ENCODE measurements at places on chromosomes 2 and 18. TPM values are rescaled to one million over a fixed set of nuclear protein-coding genes. Genes with fewer than 3 reads are reported as not detected.

WDSUB1 gene
- total RNA-seq: 7.5 TPM

GRCh38 chr2:219560037-219560892, 11.1 kb downstream of the OBSL1 start:
- no peak for DNase-seq

DNA sequence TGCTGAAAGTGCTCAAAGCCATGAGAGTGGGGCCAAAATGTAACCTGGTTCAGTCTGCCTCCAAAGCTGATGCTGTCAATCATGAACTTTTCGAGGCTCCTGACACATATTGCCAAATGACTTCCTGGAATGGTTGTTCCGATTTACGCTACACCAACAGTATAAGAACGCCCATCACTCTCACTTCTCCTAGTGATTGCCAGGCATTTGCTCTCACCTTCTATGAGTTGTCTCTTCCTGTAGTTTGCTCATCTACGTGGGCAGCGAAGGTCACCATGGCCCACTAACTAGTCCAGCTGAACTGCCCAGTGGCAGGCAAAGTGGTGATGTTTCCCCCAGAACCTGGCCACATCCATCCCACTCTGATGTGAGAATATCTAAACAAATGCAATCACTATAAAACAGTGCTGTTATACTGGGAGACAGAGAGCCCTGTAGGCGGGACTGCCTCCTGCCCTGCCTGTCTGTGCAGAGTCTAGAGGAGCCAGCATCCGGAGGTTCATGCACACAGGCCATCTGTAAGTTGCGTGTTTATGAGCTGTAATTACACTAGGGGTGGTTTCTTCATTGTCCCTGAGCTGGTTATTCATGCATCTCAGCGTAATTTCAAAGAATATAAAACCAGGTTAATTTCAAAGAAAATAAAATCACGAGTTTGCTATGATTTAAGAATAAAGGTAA, 8.8 kb upstream of the CABLES1 start:
- peak; percentile 60 for DNase-seq

DNA sequence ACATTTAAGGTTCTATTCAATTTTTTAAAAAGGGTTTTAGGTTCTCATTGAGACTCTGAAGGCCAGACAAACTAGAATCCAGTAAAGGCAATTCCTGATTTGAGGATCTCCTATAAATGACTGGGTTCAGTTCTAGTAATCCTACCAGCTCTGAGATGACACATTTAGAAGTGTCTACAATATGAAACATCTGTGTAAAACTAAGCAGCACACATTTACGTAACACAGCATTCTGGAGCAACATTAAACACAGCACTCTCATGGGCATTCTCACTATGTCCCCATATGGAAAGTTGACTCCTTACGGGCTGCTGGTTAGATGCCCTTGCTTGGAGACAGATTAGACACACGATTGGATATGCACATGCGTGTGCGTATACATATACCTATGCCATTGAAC, 114.4 kb downstream of the ZNF385B start:
- DNase-seq: no peak

RAMP1 gene
- 27.2 TPM for total RNA-seq

DNA sequence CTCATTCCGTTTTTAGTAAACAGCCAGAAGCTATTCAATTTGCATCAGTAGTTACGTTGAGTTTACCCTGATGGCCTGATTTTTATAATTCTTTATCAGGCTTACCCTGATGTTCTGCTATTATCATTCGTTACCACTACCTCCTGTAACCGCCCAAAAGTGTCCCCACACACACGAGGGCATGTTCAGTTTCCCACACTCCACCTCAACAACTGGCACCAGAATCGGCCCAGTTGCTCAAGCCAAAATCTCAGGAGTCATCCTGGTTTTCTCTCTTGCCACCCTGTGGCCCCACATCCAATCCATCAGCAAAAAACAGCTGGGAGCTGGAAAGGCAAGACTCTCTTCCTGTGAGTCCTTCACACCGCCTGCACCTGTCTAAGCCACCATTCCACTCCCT, 102.9 kb upstream of the RAB6C start:
- no peak for DNase-seq

DNA sequence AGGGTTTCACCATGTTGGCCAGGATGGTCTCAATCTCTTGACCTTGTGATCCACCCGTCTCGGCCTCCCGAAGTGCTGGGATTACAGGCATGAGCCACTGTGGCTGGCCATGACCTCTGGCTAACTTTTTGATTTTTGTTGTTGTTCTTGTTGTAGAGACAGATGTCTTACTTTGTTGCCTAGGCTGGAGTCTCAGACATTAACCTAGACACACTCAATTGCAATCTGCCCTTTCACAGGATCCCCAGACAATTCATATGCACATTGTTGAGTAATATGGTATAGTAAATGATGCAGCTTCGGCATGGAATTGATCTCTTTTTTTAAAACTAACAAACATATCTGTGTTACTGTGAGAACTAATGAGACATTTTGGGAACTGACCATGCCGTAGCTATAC, 130.5 kb upstream of the CCDC195 start:
- DNase-seq: no peak

DNA sequence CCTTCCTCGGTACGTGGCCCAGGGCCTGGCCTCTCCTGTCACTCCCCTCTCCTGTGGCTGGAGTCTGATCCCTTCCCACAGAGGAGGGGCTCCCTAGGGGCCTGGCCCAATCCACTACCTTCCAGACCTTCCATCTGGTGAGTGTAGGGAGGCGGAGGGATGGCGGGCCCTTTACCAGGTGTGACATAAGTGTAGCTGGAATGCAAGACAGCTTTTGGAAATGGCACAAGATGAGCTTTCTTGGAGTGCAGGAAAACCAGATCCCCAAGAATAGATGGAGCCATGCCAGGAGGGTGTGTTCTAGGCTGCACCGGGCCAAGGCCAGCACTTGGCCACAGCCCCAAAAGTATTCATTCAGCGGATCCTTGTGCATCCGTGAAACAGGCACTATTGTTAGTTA, 30.1 kb downstream of the IGFBP5 start:
- peak; percentile 45 for DNase-seq

DNA sequence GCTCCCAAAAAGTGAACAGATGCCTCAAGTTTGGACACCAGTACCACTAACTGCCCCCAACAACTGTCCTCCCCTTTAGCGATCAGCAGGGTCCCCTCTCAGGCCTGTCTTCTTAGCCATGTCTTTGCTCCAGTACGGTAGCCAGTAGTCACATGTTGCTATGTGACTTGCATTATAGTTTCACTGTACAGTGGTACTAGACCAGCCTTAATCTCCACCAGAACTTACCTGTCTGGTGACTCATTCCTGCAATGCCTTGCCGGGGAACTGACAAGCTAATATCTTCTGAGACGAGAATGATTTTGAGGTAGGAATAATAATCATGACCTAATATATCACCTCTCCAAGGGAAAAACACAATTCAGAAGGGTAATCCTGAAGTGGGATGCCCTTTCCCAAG, 23.7 kb downstream of the ACMSD start:
- no peak for DNase-seq

TBC1D8 gene
- 10.3 TPM for total RNA-seq

DNA sequence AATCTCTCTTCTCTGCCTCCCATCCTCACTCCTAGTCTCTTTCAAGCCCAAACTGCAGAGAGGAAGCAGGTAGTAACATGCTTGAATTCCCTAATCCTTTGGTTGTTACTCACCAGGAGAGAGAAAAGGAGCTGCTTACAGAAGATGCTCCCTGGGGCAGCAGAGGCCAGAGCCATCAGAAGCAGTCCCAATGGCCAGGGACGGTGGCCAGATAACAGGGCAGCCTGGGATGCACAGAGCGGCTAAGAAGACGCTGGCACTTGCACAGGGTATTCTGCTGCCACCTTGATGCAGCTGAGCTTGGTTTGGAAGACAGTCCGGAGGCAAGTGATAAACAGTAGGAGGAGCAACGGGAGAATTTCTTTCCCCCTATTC, 250 bp downstream of the DSC1 start:
- DNase-seq: no peak

- DNase-seq: no peak
Measured at GRCh38 chr2:30591186-30591585, 144.1 kb downstream of the LCLAT1 start.

DNA sequence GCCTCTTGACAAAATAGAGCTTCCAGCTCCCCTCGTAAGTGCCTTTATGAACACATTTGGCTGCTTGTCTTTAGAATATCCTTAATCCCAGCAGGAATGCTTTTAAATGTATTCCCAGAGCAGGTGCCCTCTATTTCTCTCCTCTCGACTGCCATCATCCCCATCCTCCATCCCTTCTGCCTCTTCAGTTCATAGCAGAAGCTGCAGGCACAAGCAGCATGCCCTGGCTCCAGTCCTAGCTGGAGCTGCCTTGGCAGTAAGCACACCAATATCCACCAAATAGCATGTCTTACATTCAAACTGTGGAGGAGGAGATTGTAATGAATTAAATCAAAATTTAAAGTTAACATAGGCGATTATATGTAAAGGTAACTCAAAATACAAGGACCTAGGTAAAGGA, 891.3 kb upstream of the SLC39A10 start:
- no peak for DNase-seq

PIK3C3 gene
- total RNA-seq: 32.0 TPM

- DNase-seq: no peak
Measured at GRCh38 chr2:70890469-70891065, 45.1 kb upstream of the ATP6V1B1 start.

MC2R gene
- not detected for total RNA-seq

GRCh38 chr18:7575465-7576028, 8.4 kb downstream of the PTPRM start:
- no peak for DNase-seq

DNA sequence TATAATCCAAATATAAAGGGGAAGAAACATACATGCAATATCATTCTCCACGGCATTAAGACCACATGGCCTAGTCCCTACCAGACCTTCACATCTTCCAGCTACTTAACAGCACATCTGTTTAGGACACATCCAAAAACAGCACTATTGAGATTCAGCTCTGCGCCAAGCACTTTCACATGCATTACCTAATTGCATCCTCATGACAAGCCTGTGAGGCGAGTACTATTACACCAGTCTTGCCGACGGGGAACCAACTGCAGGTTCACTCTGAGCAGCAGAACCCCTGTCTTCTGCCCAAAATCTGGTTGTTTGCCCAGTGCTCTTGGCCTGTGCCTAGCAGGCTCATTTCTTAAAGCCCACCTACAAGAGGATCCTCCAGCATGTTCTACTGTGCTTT, 66.7 kb downstream of the AAK1 start:
- no peak for DNase-seq

DNA sequence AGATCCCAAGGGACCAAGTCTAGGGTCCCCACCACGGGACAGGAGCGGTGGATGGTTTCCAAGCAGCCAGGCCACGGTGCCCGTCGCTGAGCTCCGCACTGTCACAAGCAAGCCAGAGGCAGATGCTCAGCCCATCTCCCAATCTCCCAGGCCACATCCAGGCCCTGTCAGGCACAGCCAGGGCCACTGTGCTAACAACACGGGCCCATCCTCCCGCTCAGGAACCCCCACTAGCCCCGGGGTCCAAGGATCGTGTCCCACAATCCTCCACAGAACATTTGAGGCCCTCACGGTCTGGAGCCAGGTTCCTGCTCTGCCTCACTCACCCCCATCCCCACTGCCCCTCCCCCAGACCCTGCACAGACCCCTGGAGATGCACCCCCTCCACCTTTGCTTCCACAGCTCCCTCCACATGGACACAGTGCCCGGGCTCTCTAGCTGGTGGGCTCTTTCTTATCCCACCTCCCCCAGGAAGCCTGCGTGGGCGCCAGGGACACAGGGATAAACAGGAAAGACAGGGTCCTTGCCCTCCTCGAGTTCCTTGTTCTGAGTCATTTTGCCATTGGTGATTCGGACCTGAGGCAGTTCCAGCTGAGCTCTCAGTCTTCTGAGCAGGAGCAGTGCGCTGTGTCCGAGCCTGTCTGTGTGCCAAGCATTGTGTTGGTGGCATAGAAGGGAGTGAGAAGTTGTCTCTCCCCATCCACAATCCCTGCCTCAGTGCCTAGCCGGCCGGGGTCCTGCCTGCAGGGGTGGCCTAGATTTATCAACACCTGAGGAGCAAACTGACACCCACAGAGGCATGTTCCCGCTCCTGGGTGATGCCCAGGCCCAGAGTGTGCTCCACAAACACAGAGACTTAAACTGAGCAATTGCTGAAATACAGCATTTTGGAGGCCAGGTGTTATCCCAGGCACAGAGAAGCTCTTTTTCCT, 7.0 kb downstream of the CROCC2 start:
- no peak for DNase-seq

REG3A gene
- 0.79 TPM for total RNA-seq

- peak; percentile 29 for DNase-seq
Measured at GRCh38 chr2:23669413-23670244, 257.3 kb downstream of the ATAD2B start.

GRCh38 chr2:233693963-233694362, 1.3 kb downstream of the UGT1A6 start:
- DNase-seq: no peak

GRCh38 chr2:180184506-180184905, 177.4 kb upstream of the CWC22 start:
- no peak for DNase-seq

DNA sequence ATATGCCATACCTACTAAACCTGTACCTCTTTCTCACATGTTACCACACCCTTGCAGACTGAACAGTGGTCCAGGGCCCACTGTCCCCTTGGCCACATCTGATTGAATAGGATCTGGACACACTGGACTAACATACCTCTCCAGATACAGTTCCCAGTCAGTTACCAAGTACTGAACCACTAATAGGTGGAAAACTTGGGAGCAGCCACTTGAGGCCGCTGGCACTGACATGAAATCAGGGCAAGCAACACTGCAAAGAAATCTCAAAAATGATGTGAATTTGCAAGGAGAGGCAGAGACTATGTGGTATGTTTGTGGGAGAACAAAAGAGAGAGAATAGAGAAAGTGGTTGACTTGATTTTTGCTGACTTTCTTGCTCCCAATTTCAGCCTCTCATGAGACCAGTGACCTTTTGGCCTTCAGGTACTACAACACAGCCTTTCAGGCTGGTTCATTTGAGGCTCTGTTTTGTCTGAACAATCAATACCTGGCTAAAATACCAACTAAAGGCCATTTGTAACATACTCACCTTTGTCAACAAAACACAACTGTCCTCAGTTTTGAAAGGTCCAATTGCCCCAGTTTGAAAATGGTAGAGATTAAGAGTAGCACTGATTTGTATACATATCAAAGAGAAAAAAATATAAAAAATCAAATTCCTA, 7.8 kb downstream of the GRB14 start:
- no peak for DNase-seq

FBLN7 gene
- 0.10 TPM for total RNA-seq

LRRC30 gene
- not detected for total RNA-seq

ARMC9 gene
- 17.2 TPM for total RNA-seq

- DNase-seq: no peak
Measured at GRCh38 chr18:50825621-50826020, 5.8 kb upstream of the MRO start.

DNA sequence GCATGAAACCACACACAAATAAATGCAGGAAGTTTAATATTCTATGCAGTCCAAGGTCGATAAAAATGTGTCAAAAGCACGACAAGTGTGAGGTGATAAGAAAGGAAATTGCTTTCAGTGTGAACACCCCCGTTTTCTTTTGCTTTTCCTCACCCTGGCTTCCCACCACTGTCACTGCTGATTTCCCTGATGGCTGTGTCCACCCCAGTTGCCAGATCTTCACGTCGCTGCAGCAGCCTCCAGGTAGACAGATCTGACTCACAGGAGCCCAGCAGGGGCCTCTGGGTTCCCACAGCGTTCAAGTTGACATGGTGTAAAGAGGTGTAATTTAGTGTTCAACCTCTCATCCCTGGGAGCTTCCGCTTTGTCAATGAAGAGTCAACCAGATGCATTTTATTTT, 128.0 kb upstream of the TACR1 start:
- DNase-seq: no peak
